Thyroid gland (tissue), 4 donors: ENCODE measurements at places on chromosomes 7 and 10. TPM values are rescaled to one million over a fixed set of nuclear protein-coding genes. Genes with fewer than 3 reads are reported as not detected.

IQUB gene
- total RNA-seq: 11.7 TPM

SAMD9 gene
- 4.4 TPM for total RNA-seq

ARL4A gene
- 30.6 TPM for total RNA-seq

SORCS3 gene
- total RNA-seq: not detected

OPN1SW gene
- not detected for total RNA-seq

FAM237B gene
- total RNA-seq: not detected

CRPPA gene
- total RNA-seq: 4.0 TPM

DNA sequence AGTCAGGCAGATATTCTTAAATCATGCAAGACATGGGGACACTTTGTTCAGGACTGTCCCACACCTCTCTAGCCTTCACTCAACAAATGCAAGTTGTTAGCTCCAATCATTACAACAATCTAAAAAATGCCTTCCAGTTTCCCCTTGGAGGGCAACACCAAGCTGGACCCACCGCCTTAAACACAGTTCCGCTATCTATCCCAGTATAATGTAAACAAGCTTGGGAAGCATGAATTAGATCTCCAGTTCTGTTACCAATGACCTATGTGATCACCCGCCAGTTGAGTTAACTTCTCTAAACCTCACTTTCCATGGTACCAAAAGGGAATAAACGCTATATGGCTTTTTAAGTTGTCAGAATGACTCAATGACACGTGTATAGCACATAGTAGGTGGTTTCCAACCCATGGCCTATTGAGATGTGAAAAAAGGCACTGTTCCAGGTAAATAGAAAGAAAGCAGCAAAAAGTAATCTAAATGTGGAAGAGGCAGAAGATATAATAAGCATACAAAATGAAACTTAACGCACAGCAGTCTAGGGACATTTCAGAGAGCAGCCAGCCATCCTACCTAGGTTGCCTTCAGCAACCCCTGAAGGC lies 2.4 kb upstream of the REEP3 start:
- H3K4me3 ChIP-seq: no peak overlapping the region
- no peak overlapping the region for H3K27ac ChIP-seq
- H3K27me3 ChIP-seq: no peaks in the 10 kb centered on the region
- H3K36me3 ChIP-seq: no peaks in the 10 kb centered on the region
- no peak for DNase-seq

DNA sequence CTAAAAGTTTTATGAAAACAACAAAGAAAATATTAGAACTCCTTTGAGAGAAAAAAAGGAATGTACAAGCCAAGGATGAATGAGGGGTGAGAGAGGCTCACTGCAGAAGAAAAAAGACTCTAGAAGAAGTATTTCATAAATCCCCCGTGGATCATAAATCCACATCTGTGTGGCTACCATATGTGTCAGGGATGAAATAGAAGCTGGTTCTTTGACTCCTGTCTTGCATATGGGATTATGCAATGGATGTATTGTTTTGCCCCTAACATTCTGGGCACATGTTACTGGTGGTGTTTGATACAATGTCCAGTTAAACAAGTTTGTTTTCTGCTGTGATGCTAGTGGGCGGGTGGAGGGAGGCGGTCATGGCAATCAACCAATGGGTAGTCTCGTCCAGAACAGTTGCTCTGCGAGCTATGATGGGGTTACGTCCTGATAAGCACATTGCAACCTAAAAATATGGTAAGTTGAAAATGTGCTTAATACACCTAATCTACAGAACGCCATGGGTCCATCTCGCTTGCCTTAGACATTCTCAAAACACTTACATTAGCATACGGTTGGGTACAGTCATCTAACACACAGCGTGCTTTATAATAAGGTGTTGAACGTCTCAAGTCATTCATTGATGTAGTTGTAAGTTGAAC lies 34.1 kb upstream of the PITRM1 start:
- H3K4me3 ChIP-seq: no peak overlapping the region
- no peaks in the 10 kb centered on the region for H3K27me3 ChIP-seq
- no peaks in the 10 kb centered on the region for H3K4me1 ChIP-seq
- DNase-seq: no peak
- no peaks in the 10 kb centered on the region for H3K36me3 ChIP-seq
- no peak overlapping the region for H3K27ac ChIP-seq

GRCh38 chr10:47024046-47024322 lies 112.8 kb downstream of the PTPN20 start:
- DNase-seq: no peak
- no peak overlapping the region for H3K4me3 ChIP-seq
- H3K36me3 ChIP-seq: no peaks in the 10 kb centered on the region
- H3K4me1 ChIP-seq: no peaks in the 10 kb centered on the region
- no peaks in the 10 kb centered on the region for H3K27me3 ChIP-seq

- H3K36me3 ChIP-seq: no peaks in the 10 kb centered on the region
- DNase-seq: peak; percentile 79
- no peaks in the 10 kb centered on the region for H3K27me3 ChIP-seq
- peaks cover 7% of the 10 kb centered on the region for H3K4me1 ChIP-seq
Observed at GRCh38 chr7:141533149-141533949, 17.9 kb upstream of the AGK start.

DNA sequence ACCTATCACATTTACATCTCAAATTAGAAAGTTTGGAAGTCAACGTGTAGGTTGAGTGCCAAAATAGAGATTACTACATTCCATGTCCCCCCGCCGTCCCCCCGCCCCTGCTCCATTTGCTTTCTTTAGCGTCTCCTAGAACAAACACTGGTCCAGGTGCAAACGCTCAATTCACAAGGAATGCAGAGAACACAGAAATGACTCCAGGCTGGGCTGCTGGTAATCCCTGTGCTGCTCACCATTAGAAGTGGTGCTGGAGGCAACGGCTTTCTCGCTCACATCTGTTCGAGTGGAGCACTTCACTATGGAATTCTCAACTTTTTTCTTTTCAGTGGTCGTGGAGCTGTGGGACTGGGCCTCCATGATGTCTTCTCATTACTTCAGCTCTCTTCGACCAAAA lies 14.1 kb downstream of the GLI3 start:
- H3K4me1 ChIP-seq: peaks cover 30% of the 10 kb centered on the region
- H3K27ac ChIP-seq: no peak overlapping the region
- H3K36me3 ChIP-seq: no peaks in the 10 kb centered on the region

- no peaks in the 10 kb centered on the region for H3K4me1 ChIP-seq
- no peaks in the 10 kb centered on the region for H3K27me3 ChIP-seq
- peaks cover 12% of the 10 kb centered on the region for H3K36me3 ChIP-seq
- DNase-seq: peak; percentile 8
- no peak overlapping the region for H3K4me3 ChIP-seq
Observed at GRCh38 chr7:35624299-35625186, 70.4 kb downstream of the HERPUD2 start.

DNA sequence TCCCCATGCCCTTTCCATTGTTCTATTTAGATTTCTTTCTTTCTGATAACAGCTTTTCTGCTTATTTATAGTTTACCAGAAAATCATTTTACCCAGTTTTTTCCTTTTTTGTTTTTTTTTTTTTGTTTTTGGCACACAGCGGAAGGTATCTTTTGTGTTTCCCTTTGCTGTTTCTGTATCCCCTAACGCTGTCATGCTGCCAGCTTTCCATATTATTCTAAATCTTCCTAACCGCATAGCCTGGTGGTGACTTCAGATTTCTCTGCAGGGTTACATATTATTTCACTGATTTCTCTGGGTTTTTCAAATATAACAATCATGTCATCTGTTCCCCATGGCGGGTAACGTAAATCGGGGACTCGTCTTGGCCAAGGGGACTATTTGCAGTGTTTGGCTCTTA lies 4.0 kb upstream of the SLC29A4 start:
- H3K27ac ChIP-seq: no peak overlapping the region
- no peak overlapping the region for H3K4me3 ChIP-seq

- no peak overlapping the region for H3K27ac ChIP-seq
- no peaks in the 10 kb centered on the region for H3K27me3 ChIP-seq
- H3K4me1 ChIP-seq: no peaks in the 10 kb centered on the region
- H3K4me3 ChIP-seq: no peak overlapping the region
Observed at GRCh38 chr10:71161425-71161824, 50.9 kb upstream of the UNC5B start.

DNA sequence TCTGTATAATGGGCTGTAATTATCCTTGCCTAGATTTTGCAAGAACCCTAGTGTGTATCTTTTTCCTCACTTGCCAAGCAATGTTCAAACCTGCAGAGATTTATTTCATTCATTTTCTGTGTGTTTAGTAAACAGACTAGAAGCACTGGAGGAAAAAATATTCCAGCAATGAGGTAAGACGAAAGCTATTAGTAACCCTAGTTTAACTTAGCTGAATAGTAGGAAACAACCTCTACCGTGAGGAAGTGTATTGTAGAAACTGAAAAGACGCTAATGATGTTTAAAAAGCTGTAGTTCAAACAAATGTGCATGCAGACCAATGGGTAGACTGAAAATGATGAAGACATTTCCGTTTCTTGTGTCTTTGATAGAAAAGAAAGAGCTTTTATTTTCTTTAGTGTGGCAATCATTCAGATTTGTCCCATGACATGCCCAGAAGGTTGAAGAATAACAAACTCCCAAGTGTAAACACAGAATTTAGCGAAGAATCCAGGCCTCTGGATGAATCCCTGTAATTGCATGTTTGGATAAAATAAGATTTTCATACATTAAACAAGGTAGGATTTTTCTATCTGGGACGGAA lies 20.7 kb downstream of the CAV1 start:
- DNase-seq: no peak
- H3K27me3 ChIP-seq: no peaks in the 10 kb centered on the region
- no peak overlapping the region for H3K27ac ChIP-seq
- H3K4me3 ChIP-seq: no peak overlapping the region

- no peaks in the 10 kb centered on the region for H3K27me3 ChIP-seq
- no peak for DNase-seq
- peaks cover 7% of the 10 kb centered on the region for H3K4me1 ChIP-seq
- H3K4me3 ChIP-seq: no peak overlapping the region
Observed at GRCh38 chr10:4136121-4136520, 351.1 kb upstream of the KLF6 start.
